Ascending aorta (tissue), 2 donors: ENCODE measurements at places on chromosomes 7 and 10.

DNA sequence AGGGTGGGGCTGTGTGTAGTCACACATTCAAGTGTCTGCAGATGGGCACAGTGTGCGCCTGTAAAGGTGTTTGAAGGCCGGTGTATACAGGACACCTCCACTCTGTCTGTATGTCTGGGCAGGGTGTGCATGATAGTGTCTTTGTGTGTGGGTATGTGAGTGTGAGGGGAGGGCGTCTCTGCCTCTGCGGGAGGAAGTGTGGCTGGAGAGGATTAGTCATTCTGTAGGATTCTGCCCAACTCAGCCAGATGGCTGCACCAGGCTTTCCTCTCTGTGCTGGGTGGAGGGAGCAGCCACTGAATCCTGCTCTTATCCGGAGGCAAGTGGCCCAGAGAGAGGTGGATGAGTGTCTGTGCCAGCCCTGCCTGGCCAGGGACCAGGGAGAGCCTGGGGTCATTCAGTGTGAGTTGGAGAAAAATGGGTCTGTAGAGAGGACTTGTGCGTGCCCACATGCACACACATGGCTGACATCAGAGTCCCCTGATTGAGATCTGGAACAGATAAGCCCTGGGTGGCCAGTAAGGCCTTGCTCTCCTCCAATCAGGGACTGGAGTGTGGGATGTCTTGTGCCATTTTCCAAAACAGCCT lies 1.7 kb downstream of the SFXN3 start:
- DNase-seq, result peak; percentile 41

DNA sequence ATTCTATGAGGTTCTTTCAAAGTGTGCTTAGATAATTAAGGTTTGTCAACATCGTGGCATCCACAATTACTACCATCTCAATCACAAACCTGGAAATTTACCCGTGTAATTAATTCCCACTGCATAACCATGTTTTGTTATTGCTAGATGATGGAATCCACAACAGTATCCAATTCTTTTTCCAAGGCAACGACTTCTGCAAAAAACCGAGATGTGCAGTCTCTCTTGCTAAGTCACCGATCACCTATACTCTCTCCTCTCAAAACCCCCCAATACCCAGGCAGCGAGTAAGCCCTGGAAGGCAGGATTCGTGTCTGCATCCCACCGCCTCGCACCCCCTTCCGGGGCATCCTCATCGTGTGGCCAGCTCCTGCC lies 678 bp upstream of the EIF4H start:
- no peak for DNase-seq

GRCh38 chr7:154914996-154915380 lies 87.9 kb downstream of the PAXIP1 start:
- no peak for DNase-seq

- DNase-seq, result peak; percentile 71
Observed at GRCh38 chr10:48981310-48981907, 41.8 kb upstream of the LRRC18 start.

- no peak for DNase-seq
Observed at GRCh38 chr7:87210506-87210905, 9.0 kb downstream of the TMEM243 start.

DNA sequence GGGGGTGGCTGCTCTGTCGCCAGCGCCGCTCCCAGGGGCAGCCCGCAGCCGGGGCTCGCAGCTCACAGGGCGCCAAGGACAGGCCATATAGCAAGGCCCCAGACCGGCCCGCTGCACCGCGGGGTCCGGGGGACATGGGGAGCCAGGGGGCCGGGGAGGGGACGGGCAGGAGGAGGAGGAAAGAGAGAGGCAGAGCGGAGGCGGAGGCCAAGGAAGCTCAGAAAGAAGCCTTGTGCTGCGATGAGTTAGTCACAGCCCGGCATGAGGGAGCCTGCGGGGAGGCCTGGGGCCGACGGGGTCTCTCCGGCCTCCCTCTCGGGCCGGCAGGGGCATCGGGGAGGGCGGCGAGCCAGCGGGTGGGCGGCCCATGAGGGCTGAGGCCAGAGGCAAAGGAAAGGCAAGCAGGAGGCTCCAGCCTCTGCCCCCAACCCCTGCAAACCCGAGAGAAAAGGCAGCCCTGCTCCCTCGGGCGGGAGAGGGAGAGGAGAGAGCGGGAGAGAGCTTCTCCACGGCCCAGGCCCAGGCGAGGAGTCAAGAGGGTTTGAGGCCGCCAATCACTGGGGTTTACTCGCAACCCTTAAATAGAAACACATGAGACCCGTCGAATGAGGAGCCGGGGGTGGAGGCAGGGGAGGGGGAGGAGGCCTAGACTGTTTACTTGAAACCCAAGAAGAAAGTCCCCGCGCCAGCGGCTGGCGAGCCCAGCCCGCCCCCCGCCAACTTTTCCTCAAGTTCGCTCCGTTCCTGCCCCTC lies 167.9 kb downstream of the NEURL1 start:
- peak; percentile 93 for DNase-seq

GRCh38 chr10:38143587-38143986 lies 49.5 kb downstream of the ZNF37A start:
- DNase-seq, result no peak

DNA sequence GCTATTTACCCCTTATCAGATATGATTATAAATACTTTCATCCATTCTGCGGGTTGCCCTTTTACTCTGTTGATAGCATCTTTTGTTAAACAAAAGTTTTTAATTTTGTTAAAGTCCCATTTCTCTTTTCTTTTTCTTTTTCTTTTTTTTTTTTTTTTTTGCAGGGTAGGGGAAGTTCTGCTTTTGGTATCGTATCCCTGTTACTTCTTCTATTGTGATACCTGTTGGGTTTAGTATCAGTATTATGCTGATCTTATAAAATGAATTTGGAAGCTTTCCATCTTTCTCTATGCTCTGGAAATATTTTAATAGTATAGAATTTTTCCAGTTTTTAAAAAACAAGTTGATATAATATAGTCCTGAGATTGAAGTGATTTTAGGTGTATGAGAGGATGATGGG lies 6.0 kb downstream of the CCNJ start:
- no peak for DNase-seq

DNA sequence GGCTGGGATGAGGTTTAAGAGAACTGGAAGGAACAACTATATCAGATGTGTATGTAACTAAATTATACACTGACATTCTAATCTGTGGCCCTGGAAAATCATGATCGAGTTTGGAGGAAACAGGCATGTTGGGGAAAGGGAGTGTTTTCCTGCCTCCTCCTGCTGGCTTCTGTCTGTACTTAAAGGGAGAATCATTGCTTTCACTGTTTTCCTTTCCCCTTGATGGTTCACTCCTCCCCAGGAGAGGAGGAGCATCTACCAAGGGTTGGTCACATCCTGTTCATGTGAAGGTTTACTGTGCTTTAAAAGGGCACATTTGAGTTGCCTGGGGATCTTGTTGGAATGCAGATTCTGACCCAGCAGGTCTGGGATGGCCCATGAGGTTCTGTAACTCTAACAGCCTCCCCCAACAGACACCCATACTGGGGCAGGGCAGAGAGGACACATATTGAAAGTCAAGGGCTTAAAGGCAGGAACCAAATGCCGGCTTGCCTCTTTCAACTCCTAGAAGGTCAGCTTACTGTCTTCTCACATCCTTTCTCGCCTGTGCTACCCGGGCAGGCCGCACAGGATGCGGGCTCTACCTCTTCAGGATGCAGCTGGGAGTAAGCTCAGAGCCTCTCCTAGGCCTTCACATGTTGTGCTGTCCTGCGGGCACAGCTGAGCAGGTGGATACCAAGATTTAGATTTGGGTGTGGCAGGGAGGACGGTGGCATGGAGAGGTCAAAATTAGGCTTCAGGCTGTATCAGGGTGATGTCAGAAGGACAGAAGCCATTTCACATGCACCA lies 694.8 kb downstream of the KCNMA1 start:
- no peak for DNase-seq

GRCh38 chr7:106369816-106370215 lies 85.0 kb upstream of the NAMPT start:
- DNase-seq, result no peak

DNA sequence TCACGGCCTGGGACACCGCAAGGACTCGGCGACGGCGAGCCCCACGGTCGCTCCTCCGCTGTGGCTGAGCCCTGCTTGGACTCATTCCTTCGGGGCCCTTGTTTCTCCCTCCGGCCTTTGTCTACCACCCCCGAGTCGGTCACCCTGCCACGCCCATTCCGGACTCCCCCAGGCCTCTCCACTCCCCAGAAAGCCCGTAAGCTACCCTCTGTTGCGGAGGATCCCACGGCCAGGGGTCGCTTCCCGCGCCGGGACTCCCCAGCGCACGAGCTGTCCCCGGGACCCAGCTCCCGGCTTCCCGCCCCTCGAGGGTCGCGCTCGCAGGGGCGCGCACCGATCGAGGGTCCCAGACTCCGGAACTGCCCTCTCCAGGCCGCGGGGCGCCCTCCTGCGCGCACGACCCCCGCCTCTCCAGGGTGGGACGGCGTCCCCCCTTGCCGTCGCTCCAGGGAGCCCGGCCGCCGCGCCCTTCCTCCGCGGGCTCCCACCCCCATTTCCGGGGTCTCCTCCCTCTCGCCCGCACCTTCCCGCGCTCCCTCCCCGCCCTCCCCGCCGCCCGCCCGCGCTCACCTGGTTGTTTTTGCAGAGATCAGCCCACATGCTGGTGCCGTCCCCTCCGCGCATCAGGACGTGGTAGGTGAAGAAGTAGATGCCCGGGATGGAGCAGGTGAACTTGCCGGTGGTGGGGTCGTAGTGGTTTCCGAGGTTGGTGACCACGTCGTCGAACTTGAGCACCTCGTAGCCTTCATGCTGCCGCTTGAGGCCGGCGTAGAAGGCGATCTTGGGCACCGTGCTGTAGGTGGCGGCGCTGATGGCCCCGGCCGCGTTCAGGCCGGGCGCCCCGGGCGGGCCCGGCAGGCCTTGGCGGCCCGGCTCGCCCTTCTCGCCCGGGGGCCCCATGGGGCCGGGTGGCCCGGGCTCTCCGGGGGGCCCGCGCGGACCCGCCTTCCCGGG lies 1.5 kb downstream of the C1QL3 start:
- no peak for DNase-seq

DNA sequence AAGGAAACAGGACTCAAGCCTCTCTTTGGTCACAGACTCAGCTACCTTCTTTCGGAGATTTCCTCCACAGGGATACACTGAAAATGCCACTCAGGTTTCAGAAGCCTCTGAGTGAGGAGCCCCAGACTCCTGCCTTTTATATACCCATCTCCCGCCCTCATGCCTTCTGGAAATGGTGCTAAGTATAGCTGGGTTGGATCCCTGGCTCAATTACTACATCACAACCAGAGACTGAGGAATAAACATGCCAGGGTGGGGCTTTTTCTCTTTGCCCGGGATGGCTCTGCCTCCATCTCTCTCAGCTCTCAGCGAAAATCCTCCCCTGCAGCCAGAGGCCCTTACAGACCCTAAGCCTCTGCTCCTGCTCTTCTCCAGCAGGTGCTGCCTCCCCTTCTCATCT lies 299.5 kb downstream of the KCNMA1 start:
- no peak for DNase-seq

DNA sequence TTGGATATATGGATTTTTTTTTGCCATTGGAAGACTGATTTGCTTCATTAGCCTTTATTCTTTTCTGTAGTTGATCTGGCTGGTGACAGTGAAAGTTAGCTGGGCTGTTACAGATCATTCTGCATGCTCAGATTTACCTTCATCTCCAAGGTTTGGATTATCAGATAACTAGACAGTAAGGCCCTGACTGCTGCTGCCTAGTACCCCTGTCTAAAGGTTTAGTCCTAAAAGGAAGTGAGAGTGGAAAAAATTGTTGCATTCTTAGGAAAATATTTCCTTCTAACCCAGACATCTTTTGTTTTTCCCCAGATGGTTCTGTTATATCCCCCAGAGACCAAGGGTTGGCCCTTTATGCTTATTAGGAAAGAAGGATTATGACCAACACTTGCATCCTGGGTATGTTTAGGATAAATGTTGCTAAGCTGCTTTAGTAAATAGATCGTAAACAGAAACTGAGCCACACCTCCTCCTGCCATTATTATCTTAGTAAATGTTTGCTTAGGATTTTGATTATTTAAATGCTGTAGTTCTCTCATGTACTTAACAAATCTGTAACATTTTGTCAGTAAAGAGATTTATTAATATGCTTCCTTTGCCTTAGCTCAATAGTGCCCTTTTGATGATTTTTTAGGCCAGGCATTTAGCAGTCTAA lies 44.4 kb downstream of the MCU start:
- DNase-seq, result no peak
